Fibroblast of villous mesenchyme (primary cell): ENCODE measurements at places on chromosomes 2 and 18. TPM values are rescaled to one million over a fixed set of nuclear protein-coding genes. Genes with fewer than 3 reads are reported as not detected.

The MARS2 gene
- 3.9 and 5.2 TPM in 2 replicates for total RNA-seq

The REEP1 gene
- under 0.01 TPM in 1 of 2 replicates, not detected in the other for total RNA-seq

The TCF23 gene
- not detected in 2 replicates for total RNA-seq

The CSRNP3 gene
- total RNA-seq = 2.6 and 2.9 TPM in 2 replicates

The PRSS56 gene
- total RNA-seq = not detected in 2 replicates

The AGAP1 gene
- 10.8 and 13.9 TPM in 2 replicates for total RNA-seq

The EVX2 gene
- under 0.01 TPM in 1 of 2 replicates, not detected in the other for total RNA-seq

GRCh38 chr2:36570416-36570815 lies 27.6 kb downstream of the FEZ2 start:
- DNase-seq = no peak

DNA sequence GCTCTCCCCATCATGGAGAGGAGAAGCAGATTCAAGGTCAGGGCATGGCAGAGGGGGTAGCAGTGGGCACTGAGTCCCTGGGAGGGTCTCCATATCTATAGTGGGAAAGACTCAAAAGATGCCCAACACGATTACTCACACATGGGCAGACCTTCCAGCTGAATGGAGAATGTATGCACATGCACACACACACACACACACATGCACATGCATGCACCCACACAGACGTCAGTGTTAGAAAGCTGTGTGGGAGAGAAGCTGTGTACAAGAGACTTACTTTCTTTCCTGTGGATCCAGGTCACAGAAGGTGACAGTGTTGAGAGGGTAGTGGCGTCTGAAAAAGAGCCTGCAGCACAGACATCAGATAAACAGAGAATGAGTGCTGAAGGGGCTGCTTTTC lies 194.5 kb downstream of the TNS1 start:
- DNase-seq = no peak

DNA sequence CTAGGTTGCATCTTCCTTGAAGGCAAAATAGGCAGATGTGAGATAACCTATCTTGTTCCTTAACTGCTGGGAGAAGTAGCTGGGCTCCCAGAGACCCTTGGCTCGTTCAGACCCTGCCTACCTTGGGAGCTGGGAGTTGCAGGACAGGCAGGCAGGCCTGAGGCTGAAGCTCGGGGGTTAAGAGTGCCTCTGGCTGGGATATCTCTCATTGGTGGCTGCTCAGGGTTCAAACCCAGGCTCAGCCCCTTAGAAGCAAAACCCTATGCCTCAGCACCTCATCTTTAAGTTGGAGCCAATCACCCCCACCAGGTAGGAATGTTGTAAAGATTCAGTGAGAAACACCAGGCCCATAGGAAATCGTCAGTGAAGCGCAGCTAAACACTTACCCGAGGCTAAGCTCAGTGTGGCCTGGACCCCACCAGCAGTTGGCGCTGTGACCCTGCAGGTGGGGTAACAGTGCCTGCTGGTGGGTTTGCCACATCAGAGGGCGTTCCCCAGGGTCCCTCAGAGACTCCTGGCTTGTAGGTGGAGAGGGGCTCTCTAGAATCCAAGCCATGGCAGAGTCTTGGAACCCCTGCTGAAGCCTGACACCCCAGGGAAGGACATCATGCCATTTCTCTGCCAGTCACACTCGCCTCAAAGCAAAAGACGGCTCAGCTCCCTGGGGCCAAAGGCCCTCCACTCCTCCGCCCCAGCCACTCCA lies 54.6 kb upstream of the GPR17 start:
- peak; percentile 68 for DNase-seq

GRCh38 chr2:165002638-165003037 lies 47.3 kb upstream of the SLC38A11 start:
- no peak for DNase-seq

DNA sequence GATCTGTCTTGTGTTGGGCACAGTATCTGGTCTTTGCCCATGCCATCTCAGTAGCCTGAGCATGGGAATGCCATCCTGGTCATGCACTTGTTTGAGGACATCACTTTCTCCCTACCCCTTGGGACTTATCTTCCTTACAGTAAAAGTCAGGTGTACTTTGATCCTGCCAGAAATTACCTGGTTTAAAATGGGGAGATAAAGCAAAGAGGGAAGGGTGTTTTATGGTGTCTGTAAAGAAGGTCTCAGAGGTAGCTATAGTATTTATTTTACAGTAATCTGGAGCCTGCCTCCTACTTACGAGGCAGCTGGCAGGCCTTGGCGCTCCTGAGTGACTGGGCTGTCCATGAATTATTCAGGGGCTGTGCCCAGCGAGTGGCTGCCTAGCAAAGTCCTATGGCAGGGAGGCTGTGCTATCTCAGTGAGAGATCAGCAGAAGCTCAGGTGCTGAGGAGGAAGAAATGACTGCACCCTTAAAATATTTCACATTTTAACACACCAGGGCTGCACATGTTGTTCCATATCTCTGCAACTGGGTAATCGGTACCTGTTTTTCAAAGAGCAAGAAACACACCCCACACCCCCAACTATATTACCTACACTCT lies 93.9 kb downstream of the SPTBN1 start:
- no peak for DNase-seq

- no peak for DNase-seq
These were observed 407.9 kb downstream of the CPS1 start for GRCh38 chr2:210964141-210964764.

GRCh38 chr2:214765180-214765579 lies 44.3 kb downstream of the BARD1 start:
- DNase-seq = no peak

DNA sequence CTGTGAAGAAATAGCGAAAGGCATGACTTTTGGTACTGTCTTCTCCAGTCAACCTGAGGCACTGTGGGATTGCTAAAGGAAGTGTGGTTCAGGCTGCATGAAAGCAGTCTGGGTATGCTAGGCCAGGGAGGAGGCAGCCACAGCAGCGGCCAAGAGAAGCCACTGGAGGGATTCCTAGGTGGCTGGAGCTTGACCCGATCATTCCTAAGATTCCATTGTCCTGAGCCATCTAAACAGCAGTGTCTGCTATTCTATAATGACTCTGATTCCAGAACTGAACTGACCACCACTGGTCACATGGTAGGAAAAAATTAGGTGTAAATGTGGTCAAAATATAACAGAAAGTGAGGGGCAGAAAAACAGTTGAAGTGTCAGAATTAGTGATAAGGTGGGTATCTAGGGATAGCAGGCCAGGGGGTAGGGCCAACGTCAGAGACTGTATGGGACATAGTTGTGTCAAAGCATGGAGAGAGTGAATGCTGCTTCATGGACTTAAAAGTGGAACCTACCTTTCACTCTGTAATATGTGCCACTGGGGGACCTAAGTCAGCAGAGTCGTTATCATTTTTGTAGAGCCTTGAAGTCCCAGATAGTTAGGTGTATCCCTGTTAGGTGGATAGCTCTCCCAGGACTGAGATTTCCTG lies 204.6 kb downstream of the CTNNA2 start:
- DNase-seq = peak; percentile 71

- no peak for DNase-seq
These were observed 162.0 kb upstream of the SETBP1 start for GRCh38 chr18:44518666-44519065.

- no peak for DNase-seq
These were observed 46.7 kb downstream of the KLF7 start for GRCh38 chr2:207119048-207119447.

- no peak for DNase-seq
These were observed 244.3 kb downstream of the ACTR3 start for GRCh38 chr2:114134146-114134545.

- no peak for DNase-seq
These were observed 58.0 kb upstream of the ITSN2 start for GRCh38 chr2:24418166-24418841.

DNA sequence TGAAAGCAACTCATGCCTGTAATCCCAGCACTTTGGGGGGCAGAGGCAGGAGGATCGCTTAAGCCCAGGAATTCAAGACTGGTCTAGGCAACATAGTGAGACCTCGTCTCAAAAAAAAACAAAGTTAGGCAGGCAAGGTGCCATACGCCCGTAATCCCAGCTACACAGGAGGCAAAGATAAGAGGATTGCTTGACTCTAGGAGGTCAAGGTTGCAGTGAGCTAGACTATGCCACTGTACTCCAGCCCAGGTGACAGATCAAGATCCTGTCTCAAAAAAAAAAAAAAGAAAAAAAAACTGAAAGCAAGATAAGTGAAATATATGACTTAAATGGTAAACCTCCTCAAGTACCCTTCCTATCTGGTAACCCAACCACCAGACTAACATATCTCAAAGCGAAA lies 59.8 kb downstream of the USP34 start:
- no peak for DNase-seq

DNA sequence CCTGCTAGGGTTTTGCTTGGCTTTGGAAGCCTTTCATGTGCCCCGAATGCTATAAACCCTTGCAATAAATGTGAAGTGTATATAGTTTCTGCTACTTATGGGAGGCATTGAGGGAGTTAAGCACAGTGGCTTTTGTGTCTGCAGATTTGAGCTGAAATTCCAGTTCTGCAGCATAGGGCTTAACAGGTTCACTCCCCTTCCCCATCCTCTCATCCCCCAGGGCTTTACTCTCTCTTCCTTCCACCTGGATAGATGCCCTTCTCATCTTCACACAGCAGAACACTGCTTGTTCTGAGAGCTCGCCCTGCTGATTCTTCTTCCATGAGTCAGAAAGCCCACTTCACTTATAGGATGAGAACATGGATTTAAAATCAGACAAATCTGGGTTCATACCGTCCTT lies 37.2 kb downstream of the SOX11 start:
- no peak for DNase-seq

DNA sequence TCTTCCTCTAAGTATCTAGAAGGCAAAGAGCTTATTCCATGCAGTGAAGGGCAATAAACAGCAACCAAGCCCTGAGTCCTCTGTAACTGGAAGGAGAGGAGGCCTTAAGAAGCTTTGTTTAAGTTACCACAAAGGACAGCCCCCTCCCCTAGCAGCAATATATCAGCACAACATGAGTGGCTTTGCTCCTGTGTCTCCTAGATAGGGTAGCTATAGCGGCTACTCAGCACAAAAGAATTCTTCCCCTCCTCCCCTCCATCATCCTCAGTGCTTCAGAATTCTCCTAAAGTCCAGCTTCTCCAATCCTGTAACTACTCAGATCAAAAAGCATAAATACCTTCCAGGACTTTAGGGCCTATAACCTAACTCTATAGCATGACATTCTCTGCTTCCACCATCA lies 16.5 kb downstream of the SUMO1 start:
- peak; percentile 8 for DNase-seq

DNA sequence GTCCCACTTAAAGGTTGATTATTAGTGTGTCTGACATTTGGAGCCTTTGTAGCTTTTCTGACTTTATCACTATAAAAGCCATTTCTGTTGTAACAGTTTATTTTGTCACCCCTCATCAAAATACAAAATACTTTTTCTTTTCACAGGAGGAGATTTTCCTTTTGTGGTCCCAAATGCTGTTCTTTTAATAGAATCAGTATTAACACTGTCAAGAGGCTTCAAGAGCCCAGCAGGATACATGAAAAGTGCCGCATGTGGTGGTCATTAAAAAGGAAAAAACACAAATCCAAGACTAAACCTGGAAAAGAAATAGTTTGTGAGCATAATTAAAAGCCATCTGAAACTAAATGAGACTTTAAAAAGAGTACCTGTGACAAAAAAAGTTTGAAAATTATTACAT lies 515.7 kb downstream of the DCDC2C start:
- no peak for DNase-seq
